HEK293T (cell line): ENCODE measurements at places on chromosomes 5 and 9.

DNA sequence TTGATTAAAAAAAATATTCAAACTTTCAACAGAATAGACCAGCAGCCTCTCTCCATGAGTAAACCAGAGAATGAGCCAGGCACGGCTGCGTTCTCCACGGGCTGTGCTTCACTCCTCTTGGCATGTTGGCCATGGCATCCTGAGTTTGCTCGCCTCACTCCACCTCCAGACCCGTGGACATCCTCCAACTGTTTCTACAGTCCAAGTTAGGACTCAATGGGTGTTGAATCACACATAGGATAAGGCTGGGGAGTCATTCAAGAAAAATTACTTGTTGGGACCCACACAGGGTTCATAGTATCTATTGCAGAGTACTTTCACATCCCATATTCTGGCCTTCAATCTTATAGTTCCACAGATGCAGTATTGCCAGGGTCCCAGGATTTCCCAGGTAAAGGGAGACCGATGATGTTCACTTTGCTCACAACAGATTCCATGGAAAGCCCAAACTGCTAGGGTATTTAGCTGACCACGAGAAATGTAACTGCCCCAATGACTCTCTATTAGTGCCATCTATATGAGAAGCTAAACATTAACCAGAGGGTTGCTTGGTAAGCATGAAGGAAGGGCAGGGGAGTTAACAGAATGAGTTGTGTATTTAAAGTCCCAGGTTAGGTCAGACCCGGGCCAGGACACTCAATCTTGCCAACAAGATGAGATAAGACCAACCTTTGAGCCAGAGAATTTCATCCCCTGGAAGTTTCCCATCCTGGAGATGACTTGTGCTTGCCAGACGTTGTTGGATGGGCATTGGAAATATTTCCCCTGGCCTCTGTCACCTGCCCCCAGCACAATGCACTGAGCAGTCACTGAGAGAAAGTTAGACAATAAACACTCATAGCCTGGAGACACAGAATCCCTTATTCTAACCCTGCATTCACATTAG is 19.7 kb upstream of the GDA start:
- no peak for DNase-seq

- DNase-seq: no peak
Observed at GRCh38 chr9:29285818-29286217, 1712.5 kb upstream of the C9orf72 start.

DNA sequence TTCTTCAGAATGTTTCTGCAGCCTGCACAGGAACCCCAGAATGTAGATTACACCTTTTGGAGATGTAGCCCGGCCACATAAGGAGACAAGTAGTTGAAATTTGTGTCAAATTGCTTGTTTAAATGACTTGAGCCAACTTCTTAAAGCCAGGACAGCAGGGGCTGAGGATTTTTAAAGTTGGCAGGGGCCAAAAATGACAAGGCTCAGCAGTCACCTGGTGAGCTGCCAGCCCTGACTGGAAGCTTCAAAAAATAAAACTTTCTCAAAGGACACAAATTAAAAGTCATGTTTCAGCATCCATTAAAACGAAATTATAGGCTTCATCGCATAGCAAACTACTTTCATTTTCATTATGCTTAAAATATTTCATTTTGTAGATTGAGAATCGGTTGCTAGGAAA is 340.3 kb upstream of the WWC1 start:
- DNase-seq: no peak

GRCh38 chr9:127833555-127833954 is 20.9 kb downstream of the ENG start:
- no peak for DNase-seq

GRCh38 chr5:31768046-31768445 is 129.1 kb downstream of the PDZD2 start:
- no peak for DNase-seq

DNA sequence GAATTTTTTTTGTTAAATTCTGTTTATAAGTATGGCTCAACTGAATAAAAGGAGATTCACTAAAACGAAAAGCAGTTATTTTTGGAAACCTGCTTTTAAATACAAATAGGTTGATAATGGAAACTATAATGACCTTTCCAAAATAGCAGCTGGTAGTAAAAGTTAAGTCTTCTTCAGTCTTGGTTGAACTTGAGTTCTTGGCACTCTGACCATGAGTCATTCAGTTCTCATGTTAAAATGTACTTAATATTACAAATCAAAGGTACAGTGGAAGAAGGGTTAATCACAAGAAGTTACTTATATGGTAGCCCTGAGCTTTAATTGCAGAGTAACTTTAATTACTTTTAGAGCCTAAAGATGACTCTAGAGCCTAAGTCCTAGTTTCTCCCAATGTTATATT is 62.1 kb downstream of the KLF9 start:
- no peak for DNase-seq

DNA sequence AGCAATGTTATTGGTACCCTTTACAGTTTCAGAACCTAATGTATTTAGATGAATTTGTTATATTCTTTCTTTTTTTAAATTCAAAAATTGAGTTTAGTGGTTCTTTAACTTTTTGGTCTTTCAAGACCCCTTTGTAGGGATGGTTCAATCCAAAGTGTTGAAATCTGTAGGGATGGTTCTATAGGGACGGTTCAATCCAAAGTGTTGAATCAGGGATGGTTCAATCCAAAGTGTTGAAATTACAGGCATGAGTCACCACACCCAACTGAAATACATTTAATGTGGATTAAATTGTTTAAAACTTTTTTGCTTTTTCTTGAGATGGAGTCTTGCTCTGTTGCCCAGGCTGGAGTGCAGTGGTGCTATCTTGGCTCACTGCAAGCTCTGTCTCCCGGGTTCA is 30.6 kb downstream of the SNX2 start:
- no peak for DNase-seq

DNA sequence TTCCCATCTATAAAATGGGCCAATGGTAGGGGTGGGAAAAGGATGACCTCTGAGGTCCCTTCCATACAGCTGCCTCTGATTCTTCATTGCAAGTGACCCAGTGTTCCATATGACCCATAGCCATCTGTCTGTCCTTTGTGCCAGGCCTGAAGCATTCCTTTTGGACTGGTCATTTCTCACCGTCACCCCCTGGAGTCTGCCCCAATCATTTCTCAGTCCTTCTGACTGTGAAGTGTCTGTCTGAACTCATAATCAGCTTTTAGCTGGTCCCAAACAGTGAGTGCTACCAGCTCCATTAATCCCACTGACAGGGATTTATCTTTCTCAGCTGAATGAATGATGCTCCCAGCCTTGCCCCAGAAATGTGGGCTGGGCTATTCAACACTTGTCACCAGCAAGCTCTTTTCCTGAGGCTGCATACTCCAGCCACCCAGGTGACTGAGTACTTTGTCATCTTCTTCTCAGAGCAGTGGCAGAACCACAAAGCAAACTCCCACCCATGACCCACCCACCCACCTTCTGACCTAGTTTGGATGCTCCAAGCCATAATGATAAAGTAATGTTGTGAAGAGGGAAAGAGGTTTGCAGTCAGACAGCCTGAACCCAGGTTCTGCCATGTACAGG is 37.4 kb downstream of the KCNIP1 start:
- DNase-seq: no peak

- no peak for DNase-seq
Observed at GRCh38 chr5:75142566-75143136, 90.3 kb upstream of the GCNT4 start.

GRCh38 chr9:133155156-133155555 is 8.6 kb downstream of the GBGT1 start:
- DNase-seq: no peak

- no peak for DNase-seq
Observed at GRCh38 chr5:73093943-73094342, 26.4 kb upstream of the TMEM171 start.

GRCh38 chr5:135174315-135175096 is 140.5 kb upstream of the PITX1 start:
- peak; percentile 50 for DNase-seq

DNA sequence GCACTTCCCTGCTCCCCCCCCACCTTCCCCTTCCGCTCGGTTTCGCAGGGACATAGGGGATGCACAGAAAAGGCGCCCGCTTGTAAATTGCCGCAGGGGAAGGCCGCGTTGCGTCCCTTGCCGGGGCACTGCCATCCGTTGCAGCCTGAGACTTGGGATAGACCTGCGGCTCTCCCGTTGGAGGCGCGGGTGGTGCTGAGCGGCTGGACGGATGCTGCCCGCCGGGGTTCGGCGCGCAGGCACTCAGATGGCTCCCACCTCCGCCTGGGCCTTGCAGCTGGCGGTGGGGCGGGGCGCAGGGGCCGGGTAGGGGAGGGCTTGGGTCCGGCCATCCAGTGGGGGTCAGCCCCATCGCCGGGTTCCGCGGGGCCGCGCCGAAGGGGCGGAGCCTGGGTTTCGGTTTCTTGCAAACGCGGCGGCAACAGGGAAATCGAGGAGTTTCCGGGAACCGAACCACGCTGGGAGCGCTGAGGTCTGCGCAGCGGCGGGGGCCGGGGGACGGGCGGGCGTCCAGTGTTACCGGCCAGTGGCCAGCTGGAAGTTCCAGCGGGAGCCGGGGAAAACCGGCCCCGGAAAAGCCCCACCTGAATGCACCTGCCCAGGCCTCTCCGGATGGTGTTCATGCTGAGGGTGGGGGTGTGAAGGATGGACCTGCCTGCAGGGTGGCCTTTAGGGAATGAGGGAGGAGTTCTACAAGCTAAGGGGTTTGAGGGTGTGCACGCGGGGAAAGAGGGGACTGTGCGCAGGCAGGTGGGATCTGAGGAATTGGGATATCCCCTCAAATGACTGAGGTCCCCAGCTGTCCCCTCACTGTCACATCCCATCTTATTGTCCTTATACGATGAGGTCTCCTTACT is 6.3 kb upstream of the IRF1 start:
- peak; percentile 48 for DNase-seq

DNA sequence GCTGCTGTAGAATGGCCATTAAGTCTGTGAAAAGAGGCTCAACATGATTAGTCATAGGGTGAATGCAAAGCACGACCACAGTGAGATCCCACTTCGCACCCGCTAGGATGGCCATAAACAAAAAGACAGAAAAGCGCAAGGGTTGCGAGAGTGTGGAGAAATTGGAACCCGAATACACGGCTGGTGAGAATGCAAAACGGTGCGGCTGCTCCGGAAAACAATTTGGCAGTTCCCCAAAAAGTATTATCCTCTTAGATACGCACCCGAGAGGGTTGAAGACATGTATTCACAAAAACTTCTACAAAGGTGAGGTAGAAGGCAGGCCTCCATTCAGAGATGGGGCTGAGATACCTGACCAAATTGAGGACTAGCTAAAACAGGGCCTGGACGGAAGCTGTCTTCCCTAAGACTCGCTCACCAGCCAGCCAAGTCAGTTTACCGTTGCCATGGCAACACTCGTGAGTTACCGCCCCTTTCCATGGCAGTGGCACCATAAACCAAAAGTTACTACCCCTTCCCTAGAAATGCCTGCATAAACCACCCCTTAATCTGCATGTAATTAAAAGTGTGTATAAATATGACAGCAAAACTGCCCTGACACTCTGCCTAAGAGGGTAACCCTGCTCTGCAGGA is 726 bp upstream of the PSMB7 start:
- DNase-seq: no peak

- no peak for DNase-seq
Observed at GRCh38 chr5:1007221-1007680, 1.4 kb upstream of the NKD2 start.

DNA sequence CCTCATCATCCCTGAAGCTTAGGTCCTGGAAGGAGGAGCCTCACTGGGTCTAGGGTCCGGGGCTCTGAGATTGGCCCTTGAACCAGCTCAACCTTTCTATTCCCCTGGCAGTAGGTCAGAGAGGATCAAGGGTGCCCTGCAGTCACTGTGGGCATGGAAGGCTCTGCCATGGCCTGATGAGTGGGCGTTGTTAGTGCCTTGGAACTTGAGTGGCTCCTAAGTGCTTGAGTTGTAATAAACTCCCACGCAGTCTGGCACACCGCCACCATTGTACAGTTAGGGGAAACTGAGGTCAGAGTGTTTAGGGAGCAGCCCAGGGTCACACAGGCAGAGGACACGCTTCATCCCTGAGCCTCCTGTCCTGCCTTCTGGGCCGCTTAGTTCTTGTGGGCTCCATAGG is 10.4 kb upstream of the SYNPO start:
- DNase-seq: no peak

DNA sequence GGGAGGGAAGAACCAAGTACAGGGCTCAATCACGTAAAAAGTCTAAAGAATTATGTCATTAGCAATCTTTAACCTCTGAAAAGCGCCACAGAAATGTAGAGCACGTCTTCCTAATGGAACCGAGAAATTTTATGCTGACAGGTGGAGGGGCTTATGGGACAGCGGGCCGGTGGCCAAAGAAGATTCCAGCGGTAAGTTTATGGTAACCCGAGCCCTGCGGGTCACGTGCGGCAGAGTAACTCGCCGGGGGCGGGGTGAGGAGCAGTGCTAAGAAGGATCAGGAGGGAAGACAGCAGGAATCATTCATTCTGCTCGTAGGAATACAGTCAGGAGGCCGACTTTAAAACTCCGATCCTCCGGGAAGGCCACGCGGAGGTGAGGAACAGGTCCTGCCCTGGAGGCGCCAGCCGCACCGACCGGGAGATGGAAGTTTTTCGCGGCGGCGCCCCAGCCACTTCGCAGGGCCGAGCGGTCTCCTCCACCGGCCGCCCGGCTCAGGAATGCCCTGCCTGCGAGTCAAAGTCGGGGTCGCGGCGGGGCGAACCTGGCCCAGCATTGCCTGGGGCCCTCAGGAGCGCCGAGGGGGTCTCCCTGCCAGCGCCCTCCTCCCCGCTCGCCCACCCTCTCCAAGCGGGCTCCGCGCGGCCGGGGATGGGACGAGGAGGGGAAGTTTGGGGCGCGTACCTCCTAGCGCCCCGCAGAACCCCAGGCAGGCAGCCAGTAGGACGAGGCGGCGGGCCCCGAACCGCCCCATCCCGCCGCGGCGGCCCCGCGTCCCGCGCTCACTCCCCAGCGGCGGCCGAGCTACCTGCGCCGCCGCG is 101.8 kb downstream of the ESM1 start:
- DNase-seq: no peak

DNA sequence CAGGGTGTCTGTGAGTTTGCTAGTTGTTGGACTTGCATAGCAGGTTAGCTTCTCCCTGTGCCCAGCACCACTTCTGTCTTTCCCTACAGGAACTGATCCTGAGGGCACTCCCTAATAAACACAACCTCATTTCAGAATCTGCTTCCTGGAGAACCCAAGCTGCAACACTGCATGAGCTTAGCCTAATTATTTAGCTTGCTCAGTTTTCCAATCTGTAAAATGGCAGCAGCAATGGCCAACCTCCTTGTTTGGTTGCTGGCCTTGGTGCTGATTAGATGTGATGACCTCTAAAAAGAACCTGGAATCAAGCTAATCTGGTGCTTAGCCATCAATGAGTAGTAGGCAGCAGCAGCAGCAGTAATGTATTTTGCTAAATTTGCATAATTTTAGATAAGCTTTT is 133.9 kb downstream of the ADCY2 start:
- DNase-seq: no peak

- peak; percentile 47 for DNase-seq
Observed at GRCh38 chr9:4987961-4988421, 2.9 kb downstream of the JAK2 start.

- DNase-seq: no peak
Observed at GRCh38 chr9:79682076-79682736, 110.4 kb downstream of the TLE4 start.

GRCh38 chr5:96004087-96004486 is 42.4 kb upstream of the ELL2 start:
- no peak for DNase-seq
